Smooth muscle cell of the coronary artery (primary cell): ENCODE measurements at places on chromosomes 3 and 15. TPM values are rescaled to one million over a fixed set of nuclear protein-coding genes. Genes with fewer than 3 reads are reported as not detected.

Gene CGNL1
- total RNA-seq, result 0.59 and 2.9 TPM in 2 replicates

Gene HERC2
- 35.2 and 45.7 TPM in 2 replicates for total RNA-seq

Gene SLC12A1
- not detected in 2 replicates for total RNA-seq

Gene NR2F2
- 7.8 and 8.5 TPM in 2 replicates for total RNA-seq

Gene LHFPL4
- 0.12 TPM in 1 of 2 replicates, not detected in the other for total RNA-seq

Gene GP9
- not detected in 2 replicates for total RNA-seq

Gene GRM2
- under 0.01 and 0.12 TPM in 2 replicates for total RNA-seq

Gene ADPRH
- 0.70 and 2.2 TPM in 2 replicates for total RNA-seq

Gene C3orf52
- 1.2 and 6.2 TPM in 2 replicates for total RNA-seq

Gene ACTRT3
- total RNA-seq, result 3.3 and 3.5 TPM in 2 replicates

Gene SCN11A
- under 0.01 TPM in 1 of 2 replicates, not detected in the other for total RNA-seq

Gene A4GNT
- total RNA-seq, result not detected in 2 replicates

Gene SRGAP3
- 1.4 and 5.5 TPM in 2 replicates for total RNA-seq

Gene KPNA4
- 33.4 and 46.3 TPM in 2 replicates for total RNA-seq

Gene PRR20G
- total RNA-seq, result not detected in 2 replicates

Gene RNU5B-1
- not detected in 2 replicates for total RNA-seq

Gene KLHL40
- total RNA-seq, result not detected in 2 replicates

Gene CP
- 0.38 and 30.1 TPM in 2 replicates for total RNA-seq
